ENCODE measurements at places on chromosomes 11 and 22.

GRCh38 chr11:11149671-11150459 lies 203.2 kb downstream of the CSNK2A3 start:
- no peak for DNase-seq

DNA sequence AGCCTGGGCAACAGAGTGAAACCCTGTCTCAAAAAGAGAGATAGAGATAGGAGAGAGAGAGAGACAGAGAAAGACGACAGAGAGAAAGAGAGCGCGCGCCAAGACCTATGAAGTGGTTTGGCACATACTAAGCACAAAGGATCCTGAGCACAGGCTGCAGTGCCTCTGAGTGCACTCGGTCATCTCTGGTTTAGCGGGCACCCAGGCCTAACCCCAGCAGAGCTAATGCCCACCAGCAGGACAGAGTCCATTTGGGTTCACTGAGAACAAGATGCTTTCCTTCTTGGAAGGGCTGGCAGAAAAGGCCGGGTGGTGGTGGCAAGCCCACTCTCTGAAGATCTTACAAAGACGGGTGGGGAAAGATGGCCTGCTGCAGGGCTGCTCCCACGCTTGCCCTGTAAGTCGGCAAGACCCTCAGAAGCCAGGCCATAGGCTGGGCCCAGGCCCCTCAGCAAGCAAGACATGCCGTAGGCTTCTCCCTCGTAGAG lies 3.3 kb downstream of the SCARF2 start:
- DNase-seq: no peak

GRCh38 chr22:24592851-24593558 lies at the start of gene LRRC75B:
Gene LRRC75B, minus strand, starts transcription at chr22:24593073. Its CDS starts 34 bp downstream, at chr22:24593039.
- DNase-seq: peak; percentile 77

DNA sequence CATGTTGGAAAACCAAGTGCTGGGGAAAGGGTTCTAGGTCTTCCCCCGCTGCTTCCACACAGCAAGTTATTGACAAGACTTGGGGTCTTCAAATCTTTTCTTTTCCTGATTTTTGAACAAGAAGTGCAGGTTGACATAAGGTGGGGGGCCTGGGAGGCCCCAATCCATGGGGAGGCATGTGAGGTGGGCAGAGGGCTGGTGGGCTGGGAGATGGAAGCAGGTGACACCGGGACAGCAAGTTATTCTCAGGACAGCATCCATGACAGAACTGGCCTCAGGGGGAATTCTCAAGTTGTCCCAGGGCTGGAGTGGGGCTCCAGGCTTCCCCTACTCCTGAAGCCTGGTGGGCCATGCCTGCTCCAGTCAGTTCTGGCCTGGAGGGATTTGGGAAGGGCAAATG lies 5.5 kb downstream of the FGF19 start:
- no peak for DNase-seq

GRCh38 chr11:36037031-36037430 lies 93.2 kb downstream of the LDLRAD3 start:
- peak; percentile 37 for DNase-seq

DNA sequence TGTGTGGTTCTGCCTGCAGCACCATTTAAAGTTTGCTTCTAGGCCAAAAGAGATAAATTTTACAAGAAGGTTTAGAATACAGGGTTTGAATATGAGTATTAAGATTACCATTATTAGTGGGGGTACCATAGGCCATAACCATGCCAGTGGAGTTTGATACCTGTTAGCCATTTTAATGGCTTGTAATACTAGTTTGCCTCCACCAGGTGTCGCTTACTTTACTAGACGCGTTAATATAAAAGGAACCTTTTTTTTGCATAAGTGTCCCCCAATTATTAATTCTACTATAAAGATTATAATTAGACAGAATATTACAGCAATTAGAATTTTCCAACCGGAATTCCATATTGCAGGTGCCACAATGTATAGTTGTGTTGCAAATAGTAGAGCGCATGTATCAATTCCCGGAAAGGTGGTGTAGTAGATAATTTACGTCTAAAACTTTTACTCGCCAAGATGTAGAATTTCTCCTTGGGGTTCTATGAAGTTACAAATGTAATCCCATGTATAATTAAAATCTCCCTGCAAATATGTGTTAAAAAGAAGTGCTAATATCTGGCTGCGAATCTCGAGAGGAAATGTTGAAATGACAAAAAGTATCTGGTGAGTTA lies 16.1 kb downstream of the MS4A6E start:
- DNase-seq: no peak

DNA sequence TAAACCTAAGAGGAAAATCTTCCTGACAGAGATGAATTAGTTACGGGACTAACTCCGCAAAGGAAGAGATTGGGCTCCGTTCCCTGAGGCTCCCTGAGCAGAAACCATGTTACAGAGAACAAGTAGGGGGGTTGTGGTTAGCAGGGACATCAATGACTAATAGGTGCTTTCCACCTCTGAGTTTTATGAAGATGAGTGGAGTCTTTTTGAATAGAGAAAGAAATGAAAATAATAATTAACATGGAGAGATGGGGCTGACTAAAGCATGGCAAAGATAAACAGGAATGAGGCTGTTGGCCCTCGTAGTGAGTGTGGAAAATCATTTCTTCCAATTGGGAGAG lies 47.5 kb upstream of the PICALM start:
- DNase-seq: no peak

DNA sequence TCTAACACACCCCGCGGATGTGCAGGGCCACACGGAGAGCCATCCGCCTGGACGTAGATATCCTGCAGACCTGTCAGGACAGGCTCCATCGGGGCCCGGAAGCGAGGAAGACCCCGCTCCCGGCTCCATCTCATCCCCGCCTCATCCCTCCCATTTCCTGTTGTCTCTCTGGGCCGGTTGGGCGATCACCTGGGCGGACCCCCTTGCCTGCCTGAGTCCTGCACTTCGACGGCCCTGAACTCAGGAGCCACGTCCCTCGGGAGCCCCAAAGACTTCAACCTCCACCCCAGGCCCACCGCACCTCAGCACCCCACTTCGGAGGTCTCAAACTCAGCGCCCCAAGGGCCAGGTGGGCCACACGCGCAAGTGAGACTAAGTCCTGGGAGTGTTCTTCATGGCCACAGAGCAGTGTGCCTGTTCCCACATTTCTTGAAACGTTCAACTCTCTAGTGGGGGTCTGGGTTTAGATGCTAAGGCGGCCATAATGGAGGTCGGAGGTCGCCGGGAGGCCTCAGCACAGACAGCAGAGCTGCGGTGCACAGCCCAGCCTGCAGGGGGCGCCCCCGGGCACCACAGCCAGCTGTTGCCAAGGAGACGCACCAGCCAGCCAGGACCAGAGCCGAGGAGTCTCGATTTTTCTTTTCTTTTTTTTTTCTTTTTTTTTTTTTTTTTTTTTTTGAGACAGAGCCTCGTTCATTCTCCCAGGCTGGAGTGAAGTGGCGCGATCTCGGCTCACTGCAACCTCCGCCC lies 26.0 kb upstream of the FADD start:
- no peak for DNase-seq

Data from breast epithelium (tissue), 4 donors.